ENCODE measurements at places on chromosomes 16 and 17.

GRCh38 chr17:15981208-15981607 is 18.3 kb downstream of the ZSWIM7 start:
- no peak for DNase-seq

GRCh38 chr16:12558641-12559040 is 245.0 kb downstream of the CPPED1 start:
- DNase-seq, result no peak

DNA sequence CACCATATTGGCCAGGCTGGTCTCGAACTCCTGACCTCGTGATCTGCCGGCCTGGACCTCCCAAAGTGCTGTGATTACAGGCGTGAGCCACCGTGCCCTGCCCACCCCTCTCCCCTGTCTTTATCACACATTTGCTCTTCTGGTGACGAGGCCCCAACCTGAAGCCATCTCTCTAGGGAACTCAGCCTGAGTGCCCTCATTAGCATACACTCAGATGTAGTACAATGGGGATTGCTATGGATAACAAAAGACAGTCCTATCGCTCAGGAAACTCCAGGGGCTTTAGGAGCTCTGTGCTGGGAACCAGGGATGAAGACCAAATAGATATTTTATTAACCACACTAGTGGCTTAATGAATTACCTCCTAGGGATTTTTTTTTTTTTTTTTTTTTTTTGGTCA is 100.7 kb downstream of the MARF1 start:
- DNase-seq, result no peak

- DNase-seq, result no peak
Measured at GRCh38 chr17:67211742-67212141, 33.3 kb downstream of the HELZ start.

DNA sequence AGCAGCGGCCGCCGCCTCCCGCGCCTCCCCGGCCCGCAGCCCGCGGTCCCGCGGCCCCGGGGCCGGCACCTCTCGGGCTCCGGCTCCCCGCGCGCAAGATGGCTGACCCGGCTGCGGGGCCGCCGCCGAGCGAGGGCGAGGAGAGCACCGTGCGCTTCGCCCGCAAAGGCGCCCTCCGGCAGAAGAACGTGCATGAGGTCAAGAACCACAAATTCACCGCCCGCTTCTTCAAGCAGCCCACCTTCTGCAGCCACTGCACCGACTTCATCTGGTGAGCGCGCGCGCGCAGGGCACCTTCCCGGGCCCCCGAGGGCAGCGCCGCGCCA is 258 bp downstream of the PRKCB start:
- DNase-seq, result no peak

DNA sequence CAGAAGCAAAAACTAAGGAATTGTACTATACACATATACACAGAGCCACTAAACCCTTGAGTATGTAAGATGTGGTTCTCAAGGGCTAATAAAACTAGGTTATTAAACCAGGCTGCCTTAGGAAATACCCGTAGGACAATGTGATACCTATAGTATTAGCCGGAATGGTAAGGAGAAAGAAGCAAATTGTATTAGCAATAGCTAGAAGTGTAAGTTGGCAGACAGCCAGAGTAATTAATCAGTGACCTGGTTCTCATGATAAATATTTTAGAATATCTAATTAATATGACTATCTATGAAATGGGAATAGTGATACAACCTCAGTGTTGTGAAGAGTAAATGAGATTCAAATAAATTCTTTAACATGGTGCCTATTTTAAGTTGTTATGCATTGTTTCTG is 18.6 kb downstream of the GDPD1 start:
- no peak for DNase-seq

DNA sequence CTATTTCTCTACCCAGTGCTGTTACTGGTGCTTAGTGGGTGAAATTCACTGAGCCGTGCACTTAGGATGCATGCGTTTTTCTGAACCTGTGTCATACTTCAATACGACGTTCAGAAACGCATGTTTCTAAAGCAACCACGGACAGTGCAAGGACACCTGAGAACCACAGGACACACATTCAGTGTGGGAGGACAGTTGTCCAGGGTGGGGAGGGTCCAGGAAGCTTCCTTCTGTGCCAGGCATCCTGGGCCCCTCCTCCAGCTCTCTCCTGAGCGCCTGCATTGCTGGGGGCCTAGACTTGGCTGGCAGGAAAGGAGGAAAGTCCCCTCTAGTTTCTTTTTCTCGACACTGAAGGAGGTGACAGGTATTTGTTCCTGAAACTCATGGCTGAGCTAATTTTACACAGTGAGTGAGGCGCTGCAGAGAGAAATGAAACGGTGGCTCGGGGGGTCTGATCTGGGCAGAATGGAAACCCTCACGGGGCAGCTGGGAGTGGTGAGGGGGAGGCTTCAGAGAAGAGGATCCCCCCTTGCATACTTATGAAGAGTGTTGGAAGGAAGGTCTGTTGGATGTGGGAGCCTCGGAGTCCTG is 89.9 kb downstream of the IRF8 start:
- DNase-seq, result no peak

DNA sequence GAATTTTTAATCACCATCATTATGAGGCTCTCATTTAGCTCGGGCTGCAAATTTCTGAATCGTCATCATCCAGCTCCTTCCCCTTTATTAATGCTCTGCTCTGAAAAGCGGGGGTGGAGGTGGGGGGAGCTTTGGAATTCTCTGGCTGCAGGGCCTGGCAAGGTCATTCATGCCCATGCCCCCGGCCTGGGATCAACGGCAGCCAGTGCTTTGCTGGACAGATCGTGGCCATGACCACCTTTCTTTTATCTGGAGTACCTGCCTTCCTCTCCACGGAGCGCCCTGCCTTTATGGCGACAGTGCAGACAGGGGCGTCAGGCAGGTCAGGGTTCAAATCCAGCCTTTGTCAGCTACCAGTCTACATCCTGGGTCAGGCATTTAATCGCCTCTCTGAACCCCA is 5.1 kb upstream of the CPSF4L start:
- DNase-seq, result no peak

DNA sequence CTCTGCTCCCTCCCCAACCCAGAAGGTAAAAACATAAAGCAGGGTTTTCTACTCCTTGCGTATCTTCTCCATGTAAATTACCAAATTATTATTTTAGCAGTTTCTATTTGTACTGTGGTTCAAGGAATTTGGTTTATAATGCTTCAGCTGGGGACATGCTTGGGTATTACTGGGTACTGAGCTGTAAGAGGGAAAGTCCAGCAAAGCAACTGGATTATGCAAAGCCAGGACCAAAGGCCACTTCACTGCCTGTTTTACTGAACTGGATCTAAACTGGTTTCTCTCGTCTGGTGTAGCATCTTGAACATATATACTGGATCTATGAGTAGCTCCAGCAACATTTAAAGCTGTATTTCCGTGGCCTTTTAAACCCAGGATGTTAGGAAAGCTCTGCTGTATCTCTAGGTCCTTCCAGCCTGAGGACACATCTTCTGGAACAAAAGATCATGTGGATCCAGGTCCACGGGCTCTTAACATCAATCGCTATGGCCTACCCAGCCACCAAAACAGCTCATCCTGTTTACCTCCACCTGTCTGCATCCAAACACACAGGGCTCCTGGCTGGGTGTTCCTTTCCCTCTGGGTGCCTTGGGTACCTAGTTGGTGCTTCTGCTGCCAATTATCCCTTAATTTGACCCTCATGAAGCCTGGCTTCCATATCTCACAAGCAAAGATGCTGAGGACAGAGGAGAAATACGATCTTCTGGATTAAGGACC is 7.2 kb downstream of the PMP22 start:
- DNase-seq, result no peak

GRCh38 chr16:2584729-2585650 is 47.2 kb downstream of the PDPK1 start:
- DNase-seq, result no peak
